ENCODE measurements at places on chromosomes 7 and 10. TPM values are rescaled to one million over a fixed set of nuclear protein-coding genes. Genes with fewer than 3 reads are reported as not detected.

VSTM2A gene
- not detected for total RNA-seq

GNGT1 gene
- total RNA-seq: not detected

RBM20 gene
- 37.2 TPM for total RNA-seq

VAX1 gene
- total RNA-seq: not detected

NRAP gene
- 327 TPM for total RNA-seq

DYNC1I1 gene
- total RNA-seq: 23.6 TPM

AKR1C3 gene
- 60.2 TPM for total RNA-seq

HSPA12A gene
- total RNA-seq: 23.4 TPM

C10orf71 gene
- 34.7 TPM for total RNA-seq

ELMO1 gene
- total RNA-seq: 15.6 TPM

ABCB4 gene
- 5.6 TPM for total RNA-seq

AMPH gene
- 5.0 TPM for total RNA-seq

AFAP1L2 gene
- total RNA-seq: 5.5 TPM

CLCN1 gene
- not detected for total RNA-seq

ST8SIA6 gene
- 11.0 TPM for total RNA-seq

PTPN20 gene
- 14.2 TPM for total RNA-seq
